ENCODE measurements at places on chromosomes 3 and 15.
A peak's percentile ranks its signal among the peaks of the same experiment; 100 is the strongest.

GRCh38 chr3:25610167-25610566 lies 54.5 kb downstream of the TOP2B start:
- no peak for DNase-seq

- DNase-seq: no peak
Observed at GRCh38 chr3:143071776-143072175, 47.8 kb upstream of the CHST2 start.

DNA sequence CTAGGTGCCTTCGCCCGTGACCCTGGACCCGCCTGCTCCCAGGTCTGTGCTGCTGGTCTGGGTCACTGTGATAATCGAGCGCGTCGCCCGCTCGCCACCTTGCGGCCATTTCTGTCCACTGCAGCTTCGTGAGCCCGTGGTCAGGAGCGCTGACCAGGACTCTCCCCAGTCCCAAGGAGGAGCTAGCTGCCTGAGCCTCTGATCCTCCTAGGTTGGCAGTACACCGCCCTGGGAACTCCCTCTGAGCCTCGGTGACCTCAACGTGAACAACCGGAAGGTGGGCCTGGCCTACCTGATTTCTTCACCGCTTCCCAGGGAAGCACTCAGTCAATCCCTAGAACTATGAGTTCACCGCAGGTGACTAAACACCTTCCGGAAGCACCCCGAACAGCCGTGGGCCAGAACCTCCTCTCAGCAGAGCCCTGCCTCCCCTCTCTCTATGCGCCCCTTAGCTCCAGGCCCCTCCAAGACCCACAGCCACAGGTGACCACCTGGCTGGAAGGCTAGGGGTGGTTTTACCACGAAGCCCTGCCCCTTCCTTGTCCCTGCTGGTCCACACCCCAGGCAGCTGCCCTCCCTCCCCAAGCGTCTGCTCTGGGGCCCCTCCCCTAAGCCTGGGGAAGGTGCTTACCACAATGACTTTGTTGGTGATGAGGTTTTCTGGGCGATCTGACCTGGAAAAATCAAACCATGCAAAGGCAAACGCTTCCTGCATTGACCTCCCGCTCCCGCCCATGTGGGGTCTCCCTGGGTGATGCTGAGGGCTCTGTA lies 9.7 kb downstream of the PLA2G4D start:
- peak; percentile 61 for DNase-seq

DNA sequence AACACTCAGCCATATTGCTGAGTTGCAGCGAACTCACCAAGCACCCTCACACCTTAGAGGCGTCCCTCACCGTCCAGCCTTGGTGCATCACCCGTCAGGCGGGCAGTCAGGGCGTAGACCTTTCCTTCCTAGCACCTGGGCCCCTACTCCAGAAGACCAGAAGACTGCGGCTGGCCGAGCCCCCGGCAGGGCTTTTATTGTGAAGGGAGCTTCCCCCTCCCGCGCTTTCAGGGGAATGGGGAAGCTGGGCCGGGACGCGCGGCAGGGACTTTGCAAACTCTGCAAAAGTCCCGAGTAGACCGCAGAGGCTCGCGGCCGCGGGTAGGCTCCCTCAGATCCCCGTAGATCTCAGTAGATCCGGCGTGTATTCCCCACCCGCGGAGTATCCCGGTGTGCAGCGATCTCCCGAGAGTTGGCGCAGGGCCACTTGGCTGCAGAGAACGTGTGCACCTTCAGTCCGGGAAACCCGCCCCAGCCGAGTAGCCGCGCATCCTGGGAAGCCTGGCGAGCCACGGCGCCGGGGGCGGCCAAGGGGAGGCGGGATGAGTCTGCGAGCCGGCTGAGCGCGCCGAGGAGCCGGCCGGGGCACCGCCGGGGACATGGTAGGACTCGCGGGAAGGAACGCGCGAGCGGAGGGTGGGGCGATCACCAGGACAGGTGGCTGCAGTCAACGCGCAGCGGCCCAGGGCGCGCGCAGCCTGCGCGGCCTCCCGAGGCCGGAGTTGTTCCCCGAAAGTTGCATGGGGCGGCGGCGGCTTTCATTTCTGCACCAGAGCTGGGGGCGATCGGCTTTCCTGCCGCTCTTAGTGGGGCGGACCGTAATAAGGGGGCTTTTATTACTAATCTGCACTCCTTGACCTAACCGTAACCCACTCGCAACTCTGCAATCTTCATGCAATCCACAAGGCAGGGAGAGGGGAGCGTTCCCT lies at the start of gene GASK1A:
Gene GASK1A, plus strand, starts transcription at position 268 of the 929 bp plus-strand sequence. Its CDS starts 332 bp downstream, at position 600.
- DNase-seq: peak; percentile 54

DNA sequence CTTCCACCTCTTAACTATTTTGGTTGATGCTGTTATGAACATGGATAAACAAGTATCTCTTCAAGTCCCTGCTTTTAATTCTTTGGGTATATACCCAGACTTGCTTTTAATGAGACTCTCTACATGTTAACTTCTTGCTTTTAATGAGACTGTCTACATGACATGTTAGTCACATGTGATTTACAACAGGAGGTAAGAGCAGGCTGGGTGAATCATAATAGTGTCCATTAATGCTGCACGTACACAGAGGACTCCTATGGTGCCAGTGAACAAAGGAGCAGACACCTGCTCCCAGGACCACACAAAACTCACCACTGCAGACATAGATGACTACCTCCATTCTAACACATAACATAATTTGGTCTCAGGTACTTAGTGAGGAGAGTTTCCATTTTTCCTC lies 273.4 kb upstream of the NSMCE3 start:
- DNase-seq: no peak

DNA sequence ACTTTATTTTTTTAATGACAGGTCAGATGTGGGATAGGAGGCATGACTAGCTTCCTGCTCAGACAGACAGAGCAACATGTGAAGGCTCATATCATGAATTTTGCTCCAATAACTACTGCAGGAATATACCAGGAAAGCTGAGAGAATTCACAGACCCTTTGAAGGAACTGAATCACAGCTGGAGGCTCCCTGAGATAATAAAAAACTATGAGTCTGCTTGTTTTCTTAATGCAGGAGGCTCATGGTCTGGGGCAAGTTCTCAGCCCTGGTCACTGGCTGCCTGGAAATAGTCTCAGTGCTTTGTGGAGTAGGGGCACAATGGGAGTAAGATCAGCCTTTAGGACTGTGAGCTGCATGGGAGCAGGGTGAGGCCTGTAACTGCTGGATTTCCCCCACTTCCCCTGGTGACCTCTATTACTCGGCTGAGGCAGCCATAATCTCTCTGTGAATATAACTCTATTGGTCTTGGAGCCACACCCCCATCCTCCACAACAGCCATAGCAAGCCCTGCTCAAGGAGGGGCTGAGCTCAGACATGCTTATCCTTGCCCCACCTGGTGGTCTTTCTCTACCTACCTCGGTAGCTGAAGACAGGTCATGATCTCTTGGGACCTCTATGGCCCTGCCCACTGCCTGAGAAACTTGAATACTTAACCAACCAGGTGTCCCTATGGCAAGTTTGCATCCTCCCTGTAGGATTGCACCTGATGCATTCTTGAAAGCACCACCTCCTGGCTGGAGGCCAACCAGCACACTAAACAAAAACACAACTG lies 281.6 kb upstream of the TMCO5A start:
- no peak for DNase-seq

GRCh38 chr3:150227839-150228238 lies 180.3 kb upstream of the TSC22D2 start:
- peak; percentile 70 for DNase-seq

DNA sequence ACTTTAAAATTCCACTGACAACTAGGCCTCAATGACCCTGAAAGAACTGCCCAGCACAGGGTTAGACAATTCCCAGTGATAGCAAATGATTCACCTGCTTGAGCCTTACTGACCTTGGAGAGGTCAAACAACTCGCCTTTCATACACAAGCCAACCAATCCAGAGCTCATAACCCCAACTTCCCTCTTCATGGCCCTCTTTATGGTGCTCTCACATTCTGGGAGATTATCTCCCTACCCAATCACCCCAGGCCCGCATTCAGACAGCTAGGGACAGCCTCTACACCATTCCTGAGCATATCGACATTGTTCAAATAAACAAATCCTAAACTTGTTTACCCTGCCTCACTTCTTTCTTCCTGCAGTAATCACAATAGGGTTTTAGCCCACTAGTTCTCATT lies 32.2 kb upstream of the COLQ start:
- DNase-seq: no peak

DNA sequence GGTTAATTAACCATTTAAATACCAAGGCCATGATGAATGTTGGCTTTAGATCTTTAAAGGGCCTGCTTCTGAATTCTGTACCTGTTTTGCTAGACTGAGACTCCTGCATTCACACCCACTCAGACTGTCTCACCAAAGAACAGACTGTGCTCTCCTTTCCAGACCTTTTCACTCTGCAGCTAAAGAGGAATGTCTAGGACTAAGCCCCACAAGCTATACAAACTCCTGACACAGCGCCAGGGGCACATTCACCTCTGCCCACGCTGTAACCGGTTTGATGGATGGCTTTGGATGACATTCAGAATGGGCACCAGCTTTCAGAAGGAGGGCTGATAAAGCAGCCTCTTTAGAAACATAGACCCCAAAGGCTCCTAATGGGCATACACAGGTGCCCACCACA lies 200.1 kb downstream of the KCNMB2 start:
- no peak for DNase-seq

DNA sequence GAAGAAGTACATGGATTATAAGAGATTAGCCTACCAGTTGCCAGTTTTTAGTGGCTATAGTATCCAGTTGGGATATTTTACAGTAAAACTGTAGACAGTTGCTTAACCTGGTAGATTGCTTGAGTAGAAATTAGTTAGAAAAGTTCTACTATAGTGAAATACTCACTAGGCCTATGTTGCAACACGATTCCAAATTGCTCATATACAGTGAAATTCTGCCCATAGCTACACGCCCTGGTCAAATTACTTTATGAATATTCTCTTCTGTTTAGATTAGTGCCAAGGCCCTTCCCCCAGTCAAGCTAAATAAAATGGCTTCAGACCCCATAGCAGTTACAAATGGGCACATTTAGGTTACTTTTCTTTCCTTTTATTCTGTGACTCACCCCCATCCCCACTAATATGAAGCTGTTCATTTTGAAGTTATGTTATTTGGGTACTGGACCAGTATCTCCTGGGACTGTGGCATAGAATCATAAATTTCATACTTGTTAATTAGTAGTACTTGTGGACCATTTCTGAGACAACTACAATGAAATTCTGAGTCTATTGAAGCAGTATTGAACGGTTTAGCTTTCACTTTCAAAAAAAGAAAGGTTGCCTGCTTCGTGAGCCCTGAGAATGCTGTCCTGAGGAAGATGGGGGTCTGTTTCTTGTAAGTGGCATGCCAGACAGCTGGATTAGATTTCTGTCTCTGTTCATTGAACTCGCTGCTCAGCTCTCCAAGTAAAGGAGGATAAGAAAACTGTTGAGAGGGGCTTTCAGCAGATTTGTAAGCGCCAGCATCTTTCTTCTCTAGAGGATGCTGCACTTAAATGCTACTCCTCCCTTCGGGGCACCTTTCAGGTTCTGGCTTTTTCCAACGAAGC lies 65.8 kb upstream of the CFAP20DC start:
- no peak for DNase-seq

DNA sequence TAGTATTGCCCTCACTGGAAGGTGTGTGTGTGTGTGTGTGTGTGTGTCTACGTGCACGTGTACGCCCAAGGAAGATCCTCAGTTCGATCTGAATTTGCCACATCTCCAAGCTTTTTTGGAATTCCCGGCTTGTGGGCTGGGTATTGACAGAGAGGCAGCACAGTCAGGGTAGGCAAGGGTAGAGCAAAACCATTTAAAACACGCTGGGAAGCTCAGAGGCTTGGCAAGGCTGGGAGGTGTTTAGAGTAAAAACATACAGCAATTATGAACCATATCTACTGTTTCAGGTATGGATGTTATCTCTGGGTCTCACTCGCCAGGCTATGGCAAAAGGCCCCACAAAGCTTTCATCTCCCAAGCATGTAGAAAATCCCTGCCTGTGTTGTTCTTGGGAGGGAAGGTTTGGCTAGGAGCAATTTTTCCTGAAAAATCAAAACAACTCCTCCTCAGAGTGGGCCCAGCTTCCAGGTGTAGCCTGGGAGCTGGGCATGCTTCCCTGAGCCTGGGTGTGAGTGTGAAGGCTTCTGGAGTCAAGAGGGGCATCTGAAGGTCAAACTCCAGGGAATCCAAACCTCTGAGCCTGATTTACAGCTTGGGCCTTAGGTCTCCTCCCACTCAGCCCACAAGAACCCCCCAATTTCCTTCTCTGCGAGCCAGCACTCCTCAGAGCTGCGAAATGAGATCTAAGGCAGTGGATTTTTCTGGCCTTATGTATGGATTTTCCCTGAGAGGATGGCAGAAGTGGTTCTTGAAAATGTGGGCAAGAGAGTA lies 244.8 kb upstream of the TPRG1 start:
- DNase-seq: no peak

- peak; percentile 57 for DNase-seq
Observed at GRCh38 chr3:107661447-107662123, 138.8 kb downstream of the BBX start.

DNA sequence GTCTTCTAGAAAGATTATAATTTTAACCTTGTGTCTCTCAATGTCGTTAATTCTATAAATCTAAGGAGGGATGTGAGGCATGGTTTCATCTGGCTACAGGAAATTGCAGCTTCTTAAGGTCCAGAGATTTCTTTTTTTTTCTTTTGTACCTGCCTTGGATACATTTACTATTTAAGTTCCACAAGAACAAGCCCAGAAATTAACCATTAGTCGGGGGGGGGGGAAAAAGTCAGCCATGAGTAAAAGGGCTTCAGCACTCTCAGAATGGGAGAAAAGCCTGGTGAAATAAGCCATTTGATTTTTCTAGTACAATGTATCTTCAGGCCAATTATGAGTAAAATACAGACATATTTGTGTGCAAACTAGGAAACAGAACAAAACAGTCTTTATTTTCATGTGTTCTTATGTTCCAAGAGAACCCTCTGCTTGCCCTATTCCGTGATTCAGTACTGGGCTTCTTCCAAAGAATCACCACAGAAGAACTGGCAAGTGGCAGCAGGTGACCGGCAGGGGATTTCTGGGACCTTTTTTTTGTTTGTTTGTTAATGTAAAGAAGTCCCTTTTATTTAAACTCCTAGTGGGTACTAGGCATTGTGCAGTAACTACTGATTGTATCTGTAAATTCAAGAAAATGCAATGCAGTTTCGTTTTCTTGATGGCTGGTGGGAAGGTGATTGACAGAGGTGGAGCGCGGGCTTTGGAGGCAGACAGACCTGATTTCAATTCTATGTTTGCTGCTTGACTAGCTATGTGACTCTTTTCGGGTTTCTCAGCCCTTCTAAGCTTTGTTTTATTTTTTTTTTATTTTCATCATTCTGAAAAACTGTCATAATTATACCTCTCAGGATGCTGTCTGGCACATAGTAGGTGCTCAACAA lies 82.5 kb downstream of the PEX5L start:
- DNase-seq: no peak
